ENCODE measurements at places on chromosomes 1 and 21. TPM values are rescaled to one million over a fixed set of nuclear protein-coding genes. Genes with fewer than 3 reads are reported as not detected.

ARMH1 gene
- total RNA-seq = 5.8 TPM

TLR5 gene
- 1.8 TPM for total RNA-seq

RWDD3 gene
- total RNA-seq = 28.8 TPM

KPNA6 gene
- 36.2 TPM for total RNA-seq

KIAA1614 gene
- 2.3 TPM for total RNA-seq

OR2G6 gene
- not detected for total RNA-seq

FHAD1 gene
- total RNA-seq = 6.5 TPM

PER3 gene
- total RNA-seq = 9.7 TPM

MAB21L3 gene
- total RNA-seq = 0.46 TPM

KCNN3 gene
- total RNA-seq = 10.1 TPM

PALMD gene
- 12.2 TPM for total RNA-seq

TMEM234 gene
- total RNA-seq = 14.8 TPM

BCL2L15 gene
- total RNA-seq = 0.69 TPM

MYBPH gene
- not detected for total RNA-seq

SMPDL3B gene
- 2.3 TPM for total RNA-seq

PTPRU gene
- 39.7 TPM for total RNA-seq

ORC1 gene
- total RNA-seq = 2.1 TPM

ZMYND12 gene
- 1.6 TPM for total RNA-seq

HNRNPCL2 gene
- not detected for total RNA-seq

All from diencephalon (tissue), 1 donor.